ENCODE measurements at places on chromosomes 16 and 17. TPM values are rescaled to one million over a fixed set of nuclear protein-coding genes. Genes with fewer than 3 reads are reported as not detected.

The KCNJ12 gene
- 1.9 TPM for total RNA-seq

The KREMEN2 gene
- total RNA-seq, result not detected

DNA sequence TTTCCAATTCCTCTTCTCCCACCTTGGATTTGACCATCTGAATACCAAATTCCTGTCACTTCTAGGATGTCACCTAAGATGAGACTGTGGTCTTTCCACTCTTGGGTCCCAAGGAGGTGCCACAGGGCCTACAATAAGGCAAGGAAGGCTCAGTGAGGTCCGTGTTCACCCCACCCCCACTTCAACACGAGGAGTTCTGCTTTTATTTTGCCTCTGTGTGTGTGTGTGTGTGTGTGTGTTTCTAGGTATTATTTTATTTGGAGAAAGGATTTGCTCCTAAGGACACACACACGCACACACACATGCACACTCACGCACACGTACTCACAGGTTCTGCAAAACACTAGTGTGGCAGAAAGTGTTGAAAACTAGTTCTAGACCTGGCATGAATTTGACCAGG is 24.5 kb upstream of the PHOSPHO1 start:
- DNase-seq, result no peak
- no peaks in the 10 kb centered on the region for H3K36me3 ChIP-seq
- H3K4me1 ChIP-seq, result peaks cover 9% of the 10 kb centered on the region
- no peak overlapping the region for H3K27ac ChIP-seq

The C1QTNF8 gene
- total RNA-seq, result not detected

- H3K4me1 ChIP-seq, result no peaks in the 10 kb centered on the region
- no peaks in the 10 kb centered on the region for H3K27me3 ChIP-seq
- peaks cover 92% of the 10 kb centered on the region for H3K36me3 ChIP-seq
- H3K4me3 ChIP-seq, result no peak overlapping the region
- no peak for DNase-seq
Observed at GRCh38 chr16:4753227-4753626, 13.7 kb downstream of the ZNF500 start.

GRCh38 chr17:142102-142661 is 4.8 kb downstream of the SCGB1C2 start:
- peak; percentile 48 for DNase-seq
- no peaks in the 10 kb centered on the region for H3K36me3 ChIP-seq
- H3K4me1 ChIP-seq, result no peaks in the 10 kb centered on the region

DNA sequence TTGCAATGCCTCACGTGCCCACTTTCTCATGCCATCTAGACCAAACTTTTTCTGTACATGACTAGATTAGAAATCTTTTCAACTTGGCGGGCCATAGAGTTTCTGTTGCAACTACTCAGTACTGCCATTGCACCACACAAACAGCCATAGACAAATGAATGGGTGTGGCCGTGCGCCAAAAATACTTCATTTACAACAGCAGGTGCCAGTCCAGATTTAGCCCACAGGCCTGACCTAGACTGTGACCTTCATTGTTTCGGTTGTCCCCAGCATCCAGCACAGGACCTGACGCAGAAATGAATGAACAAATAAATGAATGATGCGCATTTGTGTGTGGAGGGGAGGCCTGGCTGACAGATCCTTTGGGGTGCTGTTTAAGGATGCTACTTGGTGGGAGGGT is 14.3 kb upstream of the PDK2 start:
- no peaks in the 10 kb centered on the region for H3K4me1 ChIP-seq
- no peak overlapping the region for H3K27ac ChIP-seq
- no peak overlapping the region for H3K4me3 ChIP-seq
- DNase-seq, result peak; percentile 32
- H3K36me3 ChIP-seq, result peaks cover 94% of the 10 kb centered on the region

- no peaks in the 10 kb centered on the region for H3K27me3 ChIP-seq
- no peaks in the 10 kb centered on the region for H3K36me3 ChIP-seq
- H3K27ac ChIP-seq, result no peak overlapping the region
- no peak overlapping the region for H3K4me3 ChIP-seq
- DNase-seq, result no peak
Observed at GRCh38 chr17:35467824-35468223, 19.3 kb upstream of the SLFN13 start.

The FOXN1 gene
- total RNA-seq, result 0.15 TPM

DNA sequence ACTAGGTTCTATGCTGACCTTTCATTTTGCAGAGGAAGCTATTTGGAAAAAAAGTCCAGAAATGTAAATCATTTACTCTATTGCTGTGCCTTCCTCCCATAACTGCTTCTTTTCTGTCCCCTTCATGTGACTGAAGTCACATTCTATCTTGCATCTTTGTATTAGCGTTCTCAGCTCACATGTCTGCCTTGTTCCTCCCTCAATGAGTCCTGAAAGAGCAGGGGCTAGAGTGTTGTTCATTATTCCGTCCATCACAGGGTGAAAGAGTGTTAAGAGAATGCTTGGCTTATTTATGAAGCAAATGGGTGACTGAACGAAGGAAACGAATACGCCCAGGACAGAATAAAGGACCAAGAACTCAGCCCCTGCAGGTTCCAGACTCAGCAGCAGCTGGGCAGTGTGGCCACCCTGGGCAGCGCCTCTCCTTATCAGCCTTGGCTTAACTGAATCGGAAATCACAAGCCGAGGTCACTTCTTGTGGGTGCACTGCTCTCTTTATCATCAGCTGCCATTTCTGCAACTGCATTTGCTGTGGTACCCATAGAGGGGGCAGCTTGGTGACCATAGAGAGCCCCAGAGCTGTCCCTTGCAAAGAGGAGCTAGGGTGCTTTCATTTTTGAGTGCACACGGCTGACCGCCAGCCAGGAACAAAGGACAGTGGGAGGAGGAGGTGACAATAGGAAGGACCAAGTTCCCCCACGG is 1.8 kb upstream of the PIK3R6 start:
- H3K36me3 ChIP-seq, result no peaks in the 10 kb centered on the region
- no peak overlapping the region for H3K27ac ChIP-seq
- no peak for DNase-seq
- H3K4me3 ChIP-seq, result no peak overlapping the region
- H3K27me3 ChIP-seq, result peaks cover 16% of the 10 kb centered on the region
- peaks cover 5% of the 10 kb centered on the region for H3K4me1 ChIP-seq

- H3K27ac ChIP-seq, result no peak overlapping the region
- H3K36me3 ChIP-seq, result no peaks in the 10 kb centered on the region
- no peak overlapping the region for H3K4me3 ChIP-seq
Observed at GRCh38 chr16:9908613-9909012, 273.6 kb downstream of the GRIN2A start.

The KAT2A gene
- 41.6 TPM for total RNA-seq

The ITGB3 gene
- 10.5 TPM for total RNA-seq

- no peaks in the 10 kb centered on the region for H3K27me3 ChIP-seq
- no peak overlapping the region for H3K4me3 ChIP-seq
- DNase-seq, result no peak
- peaks cover 9% of the 10 kb centered on the region for H3K4me1 ChIP-seq
Observed at GRCh38 chr16:75130150-75130771, 13.7 kb upstream of the LDHD start.

GRCh38 chr16:86259499-86259898 is 250.8 kb upstream of the FOXF1 start:
- no peaks in the 10 kb centered on the region for H3K36me3 ChIP-seq
- DNase-seq, result no peak
- no peaks in the 10 kb centered on the region for H3K27me3 ChIP-seq
- no peak overlapping the region for H3K4me3 ChIP-seq

The ABCA6 gene
- 32.0 TPM for total RNA-seq

- peaks cover 18% of the 10 kb centered on the region for H3K27me3 ChIP-seq
- no peaks in the 10 kb centered on the region for H3K36me3 ChIP-seq
- no peak overlapping the region for H3K4me3 ChIP-seq
- no peaks in the 10 kb centered on the region for H3K4me1 ChIP-seq
- no peak for DNase-seq
Observed at GRCh38 chr17:45745601-45746494, 38.3 kb upstream of the CRHR1 start.

The LRRC75A gene
- 3.8 TPM for total RNA-seq

The KRTAP4-3 gene
- total RNA-seq, result not detected

- DNase-seq, result no peak
- peaks cover 17% of the 10 kb centered on the region for H3K4me1 ChIP-seq
- no peaks in the 10 kb centered on the region for H3K27me3 ChIP-seq
- H3K36me3 ChIP-seq, result no peaks in the 10 kb centered on the region
- H3K27ac ChIP-seq, result no peak overlapping the region
Observed at GRCh38 chr17:3921006-3921405, 4.7 kb upstream of the P2RX1 start.

The CDRT15L2 gene
- not detected for total RNA-seq

- no peak overlapping the region for H3K27ac ChIP-seq
- H3K27me3 ChIP-seq, result peaks cover 18% of the 10 kb centered on the region
- H3K4me1 ChIP-seq, result peaks cover 10% of the 10 kb centered on the region
- no peak overlapping the region for H3K4me3 ChIP-seq
- H3K36me3 ChIP-seq, result no peaks in the 10 kb centered on the region
Observed at GRCh38 chr17:40952661-40953060, 14.1 kb downstream of the KRT39 start.

The NPIPB12 gene
- 53.1 TPM for total RNA-seq

DNA sequence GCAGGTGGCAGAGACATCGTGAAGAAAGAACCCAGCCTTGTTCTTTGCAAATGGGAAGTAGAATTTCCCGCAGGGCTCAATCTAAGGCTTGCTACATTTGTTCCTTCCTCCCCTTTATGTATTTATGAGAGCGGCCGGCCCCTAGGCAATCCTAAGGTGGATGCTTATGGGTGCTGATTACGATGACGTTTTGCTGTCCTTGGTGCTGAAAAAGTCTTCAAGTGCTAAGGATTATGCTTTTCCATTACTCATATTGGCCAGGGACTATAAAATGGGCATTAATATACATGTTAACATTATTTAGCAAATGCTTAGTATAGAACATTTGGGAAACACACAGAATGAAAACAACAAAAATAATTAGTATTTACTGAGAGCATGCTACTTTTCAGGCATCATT is 313.3 kb upstream of the XYLT1 start:
- H3K27ac ChIP-seq, result no peak overlapping the region
- no peaks in the 10 kb centered on the region for H3K4me1 ChIP-seq
- no peaks in the 10 kb centered on the region for H3K27me3 ChIP-seq
- no peak for DNase-seq
- no peaks in the 10 kb centered on the region for H3K36me3 ChIP-seq
- H3K4me3 ChIP-seq, result no peak overlapping the region

GRCh38 chr17:14559264-14560119 is 258.6 kb downstream of the HS3ST3B1 start:
- no peaks in the 10 kb centered on the region for H3K4me1 ChIP-seq
- no peak overlapping the region for H3K4me3 ChIP-seq

- DNase-seq, result no peak
- H3K4me3 ChIP-seq, result no peak overlapping the region
- no peaks in the 10 kb centered on the region for H3K27me3 ChIP-seq
- H3K36me3 ChIP-seq, result no peaks in the 10 kb centered on the region
- no peaks in the 10 kb centered on the region for H3K4me1 ChIP-seq
Observed at GRCh38 chr17:22128171-22128570, 435.8 kb downstream of the KCNJ18 start.

- no peaks in the 10 kb centered on the region for H3K27me3 ChIP-seq
- H3K36me3 ChIP-seq, result peaks cover 77% of the 10 kb centered on the region
- H3K4me3 ChIP-seq, result no peak overlapping the region
- peaks cover 42% of the 10 kb centered on the region for H3K4me1 ChIP-seq
Observed at GRCh38 chr16:68074850-68075555, 10.2 kb upstream of the NFATC3 start.

- peaks cover 73% of the 10 kb centered on the region for H3K27me3 ChIP-seq
- H3K4me3 ChIP-seq, result no peak overlapping the region
- peaks cover 36% of the 10 kb centered on the region for H3K4me1 ChIP-seq
- no peak overlapping the region for H3K27ac ChIP-seq
- no peaks in the 10 kb centered on the region for H3K36me3 ChIP-seq
Observed at GRCh38 chr17:49998836-49999511, 4.0 kb upstream of the DLX3 start.

- H3K27ac ChIP-seq, result peak overlapping the region; percentile 95
- peak; percentile 73 for DNase-seq
- H3K4me3 ChIP-seq, result peak overlapping the region; percentile 73
- peaks cover 41% of the 10 kb centered on the region for H3K4me1 ChIP-seq
Observed at GRCh38 chr16:73058221-73058615, 10.3 kb upstream of the ZFHX3 start.

DNA sequence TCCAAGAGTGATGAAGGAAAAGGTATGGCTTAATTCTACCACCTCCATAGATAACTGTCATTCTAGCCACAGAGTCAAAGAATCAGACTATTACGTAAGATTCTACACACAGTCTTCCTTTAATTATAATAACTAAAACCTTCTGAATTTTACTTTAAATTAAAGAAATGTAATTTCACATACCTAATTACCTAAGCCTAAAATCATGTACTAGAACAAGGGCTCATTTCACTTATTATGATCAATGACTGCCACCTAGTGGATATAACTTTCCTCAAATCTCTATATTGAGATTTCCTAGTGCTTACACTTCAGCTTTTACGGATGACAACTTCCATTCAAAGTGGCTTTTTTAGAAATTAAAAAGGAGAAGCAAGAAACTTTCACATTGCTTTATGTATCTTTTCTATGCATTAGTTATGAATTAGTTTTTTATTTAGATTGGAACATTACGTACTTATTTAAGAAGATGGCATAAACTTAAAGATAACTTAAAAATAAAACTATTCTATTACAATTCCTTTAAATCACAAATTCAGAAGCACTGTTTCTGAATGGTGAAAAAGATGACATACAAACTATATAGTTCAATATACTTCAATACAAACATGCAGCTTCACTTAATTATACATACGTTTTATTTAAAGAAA is 18.2 kb upstream of the ABCA10 start:
- H3K27ac ChIP-seq, result no peak overlapping the region
- H3K4me3 ChIP-seq, result no peak overlapping the region
- H3K4me1 ChIP-seq, result no peaks in the 10 kb centered on the region
- no peaks in the 10 kb centered on the region for H3K27me3 ChIP-seq
- DNase-seq, result no peak

- H3K4me1 ChIP-seq, result no peaks in the 10 kb centered on the region
- H3K4me3 ChIP-seq, result no peak overlapping the region
- no peak overlapping the region for H3K27ac ChIP-seq
- H3K27me3 ChIP-seq, result no peaks in the 10 kb centered on the region
Observed at GRCh38 chr16:31083556-31083955, 5.2 kb downstream of the PRSS53 start.

DNA sequence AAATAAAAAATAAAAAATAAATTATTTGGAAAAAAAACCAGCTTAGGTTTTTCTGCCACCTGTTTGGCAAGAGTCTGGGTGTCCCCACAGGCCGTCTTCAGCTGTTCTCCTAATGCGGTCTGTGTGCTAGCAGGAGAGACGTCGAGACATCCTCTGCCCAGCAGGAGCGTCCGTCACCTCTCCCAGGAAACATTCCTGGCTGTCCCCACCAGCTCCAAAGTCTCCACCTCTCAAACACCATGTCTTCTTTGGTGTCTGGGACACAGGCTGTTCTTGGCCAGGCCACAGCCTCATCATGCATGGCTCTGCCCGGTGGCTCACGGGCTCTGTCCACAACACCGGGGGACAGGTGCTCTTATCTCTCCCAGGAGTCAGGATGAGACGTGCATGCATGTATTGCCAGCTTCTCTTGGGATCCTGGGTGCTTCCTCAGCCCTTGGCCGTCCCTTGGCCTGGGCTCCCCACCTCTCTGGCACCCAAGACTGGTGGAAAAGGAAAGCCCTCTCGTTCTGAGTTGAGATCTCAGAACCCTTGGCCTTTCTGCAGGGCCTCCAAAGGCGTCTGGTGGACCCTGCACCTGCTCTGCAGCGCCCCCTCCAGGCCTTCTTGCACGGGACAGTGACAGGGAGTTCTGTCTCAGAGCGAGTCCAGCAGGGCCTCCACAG is 84.9 kb upstream of the CBX4 start:
- no peak for DNase-seq
- H3K4me1 ChIP-seq, result peaks cover 17% of the 10 kb centered on the region
- no peak overlapping the region for H3K27ac ChIP-seq
- no peak overlapping the region for H3K4me3 ChIP-seq
- H3K36me3 ChIP-seq, result no peaks in the 10 kb centered on the region

The HS3ST3A1 gene
- total RNA-seq, result 0.53 TPM

The GPR142 gene
- not detected for total RNA-seq

GRCh38 chr16:12557786-12558185 is 245.9 kb downstream of the CPPED1 start:
- DNase-seq, result no peak
- no peaks in the 10 kb centered on the region for H3K36me3 ChIP-seq
- no peaks in the 10 kb centered on the region for H3K4me1 ChIP-seq
- no peaks in the 10 kb centered on the region for H3K27me3 ChIP-seq
- H3K4me3 ChIP-seq, result no peak overlapping the region

All from lower lobe of right lung (tissue), 2 donors.